ENCODE measurements at places on chromosomes 1 and 21.

DNA sequence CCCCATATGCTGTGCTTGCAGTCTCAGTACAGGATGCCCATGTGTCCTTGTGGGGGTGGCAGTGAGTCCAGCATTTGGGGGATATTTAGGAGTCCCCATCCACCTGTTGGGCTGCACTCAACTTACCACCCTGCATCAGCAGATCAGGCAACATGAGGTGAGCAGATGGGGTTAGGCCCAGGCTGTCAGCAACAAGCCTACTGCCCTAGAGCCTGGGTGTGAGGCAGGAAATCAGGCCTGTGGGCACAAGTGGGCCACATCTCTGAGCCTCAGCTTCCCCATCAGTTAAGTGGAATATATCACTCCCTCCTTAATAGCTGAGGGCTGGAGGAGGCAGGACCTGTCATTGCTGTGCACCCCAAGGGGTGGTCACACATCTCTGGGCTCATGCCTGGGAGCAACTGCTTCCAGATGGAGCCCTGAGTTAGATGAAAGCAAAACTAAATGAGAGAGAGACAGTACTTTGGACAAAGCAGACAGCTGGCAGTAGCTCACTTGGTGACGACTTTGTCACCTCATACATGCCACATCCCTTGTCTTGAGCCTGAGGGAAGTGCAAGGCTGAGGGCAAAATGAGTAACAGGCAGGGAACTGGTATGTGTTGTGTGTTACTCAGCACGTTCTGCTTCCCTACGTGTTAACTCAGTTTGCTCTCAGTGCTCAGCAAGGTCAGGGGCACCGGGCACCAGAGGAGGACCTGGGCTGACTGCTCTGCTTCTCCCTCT lies 48.4 kb downstream of the TRIM11 start:
- no peak for DNase-seq

DNA sequence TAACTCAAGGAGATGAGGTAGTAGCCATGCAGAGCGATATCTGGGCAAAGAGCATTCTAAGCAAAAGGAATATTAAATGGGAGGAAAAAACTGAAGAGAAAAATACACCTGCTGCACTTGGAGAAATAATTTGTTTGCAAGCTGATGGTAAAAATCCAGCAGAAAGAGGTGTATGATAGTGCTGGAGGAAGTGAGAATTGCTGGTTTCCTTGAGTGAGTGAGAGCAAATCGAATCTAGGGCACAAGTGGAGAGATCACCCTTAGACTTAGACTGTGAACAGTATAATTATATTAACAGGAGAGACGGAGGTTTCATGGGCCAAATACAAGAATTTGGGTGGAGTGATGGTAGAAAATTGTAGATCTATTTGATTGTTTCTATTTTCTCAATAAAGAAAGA lies 2.7 kb upstream of the CR1 start:
- DNase-seq = no peak

- no peak for DNase-seq
Observed at GRCh38 chr1:65694933-65695332, 97.8 kb upstream of the PDE4B start.

GRCh38 chr1:221756830-221757551 lies 15.1 kb upstream of the DUSP10 start:
- no peak for DNase-seq

DNA sequence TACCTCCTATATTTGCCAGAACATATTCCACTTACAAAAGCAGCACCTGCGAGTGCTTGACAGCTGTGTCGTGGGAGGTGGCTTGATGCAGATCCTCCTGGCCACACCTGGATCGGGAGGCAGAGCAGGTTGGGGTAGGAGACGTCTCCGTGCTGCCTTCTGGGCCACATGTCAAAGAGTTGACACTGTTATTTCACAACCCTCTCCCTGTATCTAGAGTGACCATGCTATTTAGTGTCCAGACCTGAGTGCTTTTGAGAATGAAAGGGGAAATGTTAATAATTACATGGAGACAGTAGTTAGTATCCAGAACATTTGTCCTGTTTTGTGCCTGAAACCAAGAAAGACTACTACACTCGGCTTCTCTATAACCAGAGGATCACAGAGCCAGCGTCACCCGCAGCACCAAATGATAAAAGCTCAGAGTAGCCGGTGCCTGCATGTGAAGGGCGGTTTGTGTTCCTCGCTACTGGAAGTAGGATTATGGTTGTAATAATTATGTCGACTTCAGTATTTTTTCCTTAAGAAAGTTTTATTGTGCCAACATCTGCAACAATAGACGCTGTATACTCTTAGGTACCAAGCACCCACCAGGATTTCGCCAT lies 77.1 kb downstream of the GALNT2 start:
- no peak for DNase-seq

DNA sequence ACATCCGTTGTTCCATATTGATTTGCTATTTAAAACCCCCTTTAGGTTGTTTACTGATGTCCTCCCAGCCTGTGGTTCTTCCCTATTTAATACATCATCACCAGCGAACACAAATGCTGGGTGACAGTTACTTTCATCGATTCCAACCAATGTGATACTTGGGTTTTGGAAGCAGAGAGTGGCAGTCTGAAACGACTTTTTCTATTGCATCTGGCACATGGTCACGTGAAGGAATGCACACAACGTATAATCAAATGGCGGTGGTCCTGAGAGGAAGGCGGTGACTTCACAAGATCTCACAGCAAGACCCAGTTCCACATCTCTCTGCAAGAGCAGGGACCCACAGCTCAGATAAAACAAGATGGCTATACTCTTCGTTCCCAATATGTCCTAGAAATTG lies 213.9 kb downstream of the DSCAM start:
- no peak for DNase-seq

GRCh38 chr1:157700732-157701131 lies at the start of gene FCRL3:
Gene FCRL3 (minus strand): TSS chr1:157700769. CDS start chr1:157700489, 280 bp downstream.
- no peak for DNase-seq

DNA sequence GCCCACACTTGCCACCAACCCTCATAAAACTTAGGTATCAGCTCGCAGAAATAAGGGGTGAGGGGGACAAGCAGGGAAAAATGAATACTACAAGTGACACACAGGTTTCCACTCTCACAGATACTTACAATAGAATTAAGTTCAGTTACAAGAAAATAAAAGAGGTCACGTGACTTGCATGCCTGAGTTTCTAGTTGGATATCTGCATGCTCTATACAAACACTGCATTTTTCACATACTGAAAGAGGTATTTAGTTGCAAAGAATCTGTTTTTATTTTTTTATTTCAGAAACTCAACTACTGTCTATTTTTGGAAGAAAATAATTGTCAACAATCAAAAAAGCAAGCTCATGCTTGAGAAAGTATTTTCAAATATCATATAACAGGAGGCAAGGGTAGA lies 43.5 kb downstream of the DPYD start:
- no peak for DNase-seq

Measured in smooth muscle cell of the brain vasculature (primary cell).